DND-41 (cell line): ENCODE measurements at places on chromosomes 1 and 21.

DNA sequence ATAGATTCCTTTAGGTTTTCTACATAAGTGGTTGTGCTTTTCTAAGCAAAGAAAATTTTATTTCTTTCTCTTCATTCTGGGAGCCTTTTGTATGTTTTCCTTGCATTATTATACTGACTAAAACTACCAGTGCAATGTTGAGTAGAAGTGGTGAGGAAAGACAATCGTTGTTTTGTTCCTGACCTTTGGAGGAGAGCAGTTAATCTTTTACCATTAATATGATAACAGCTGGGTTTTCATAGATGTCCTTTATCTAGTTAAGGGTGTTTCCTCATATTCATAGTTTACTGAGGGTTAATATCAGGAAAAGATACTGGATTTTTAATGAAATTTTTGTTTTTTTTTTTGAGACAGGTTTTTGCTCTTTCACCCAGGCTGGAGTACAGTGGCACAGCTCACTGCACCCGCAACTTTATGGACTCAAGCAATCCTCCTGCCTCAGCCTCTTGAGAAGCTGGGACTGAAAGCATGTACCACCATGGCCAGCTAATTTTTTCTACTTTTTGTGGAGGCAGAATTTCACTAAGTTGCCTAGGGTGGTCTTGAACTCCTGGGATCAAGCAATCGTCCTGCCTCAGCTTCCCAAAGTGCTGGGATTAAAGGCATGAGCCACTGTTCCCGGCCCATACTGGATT lies 9.0 kb upstream of the KCTD3 start:
- DNase-seq: no peak

- no peak for DNase-seq
These were observed 198.6 kb upstream of the EDN2 start for GRCh38 chr1:41682845-41683625.

DNA sequence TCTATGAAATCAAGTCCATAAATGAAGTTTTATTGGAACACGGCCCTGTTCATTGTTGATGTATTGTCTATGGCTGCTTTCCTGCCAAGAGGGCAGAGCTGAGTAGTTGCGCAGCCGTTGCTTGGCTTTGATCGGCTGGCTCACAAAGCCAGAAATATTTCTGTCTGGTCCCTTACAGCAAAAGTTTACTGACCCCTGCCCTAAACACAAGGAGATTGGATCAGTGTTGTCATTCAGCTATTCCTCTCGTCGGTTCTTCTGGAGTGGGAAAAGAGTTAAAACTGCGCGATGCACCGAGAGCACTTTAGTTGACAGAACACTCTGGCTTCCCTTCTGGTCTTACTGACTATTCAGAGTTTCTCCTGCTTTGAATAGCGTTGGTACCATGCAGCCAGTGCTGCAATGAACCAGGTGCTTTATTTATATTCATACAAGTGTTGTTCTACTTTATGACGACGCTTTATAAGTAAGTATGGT lies 868 bp downstream of the ZBTB40 start:
- DNase-seq: peak; percentile 25

DNA sequence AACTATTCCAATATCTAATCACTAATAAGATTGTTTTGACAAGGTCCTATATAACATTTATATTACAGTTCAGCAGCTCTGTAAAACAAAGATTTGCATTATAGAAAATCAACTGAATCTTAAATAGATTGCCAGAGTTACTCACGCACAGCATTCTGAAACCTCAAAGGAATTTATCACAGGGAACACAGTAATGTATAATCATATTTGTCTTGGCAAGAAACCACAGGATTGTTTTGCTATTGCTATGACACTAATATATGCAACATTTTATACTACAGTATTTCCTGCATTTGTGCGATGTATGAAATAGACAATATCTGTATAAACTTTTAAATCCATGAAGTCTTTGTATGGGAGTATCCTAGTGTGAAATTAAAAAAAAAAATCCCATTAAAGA lies 101.4 kb downstream of the PLPPR5 start:
- no peak for DNase-seq

DNA sequence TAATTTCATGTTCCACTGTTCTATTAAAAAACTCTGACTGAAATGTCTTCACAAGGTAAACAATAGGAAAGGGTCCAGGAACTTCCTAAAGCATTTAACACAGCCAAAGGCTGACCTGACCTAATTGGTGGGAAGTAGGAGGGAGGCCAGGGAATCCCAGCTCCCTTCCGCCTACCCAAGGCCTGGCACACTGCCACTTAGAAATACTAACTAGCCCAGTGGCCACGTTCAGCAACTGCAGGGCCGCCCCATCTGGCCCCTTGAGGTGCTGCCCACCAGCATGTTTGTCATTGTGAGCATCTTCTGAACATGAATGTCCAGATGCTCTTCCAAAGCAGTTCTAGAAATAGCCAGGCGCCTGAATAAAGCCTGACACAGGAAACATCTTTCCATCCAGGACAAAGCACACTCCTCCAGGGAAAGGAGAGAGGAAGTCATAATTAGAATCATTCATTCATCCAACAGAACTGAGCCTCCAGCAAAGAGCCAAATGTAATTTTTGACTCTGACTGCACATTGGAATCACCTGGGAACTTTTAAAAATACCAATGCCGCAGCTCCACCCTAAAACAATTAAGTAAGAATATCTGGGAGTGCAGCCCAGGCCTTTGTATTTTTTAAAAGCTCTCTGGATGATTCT lies 44.6 kb upstream of the BCL9 start:
- no peak for DNase-seq

- DNase-seq: no peak
These were observed 61.0 kb downstream of the B3GALT5 start for GRCh38 chr21:39673736-39674135.

DNA sequence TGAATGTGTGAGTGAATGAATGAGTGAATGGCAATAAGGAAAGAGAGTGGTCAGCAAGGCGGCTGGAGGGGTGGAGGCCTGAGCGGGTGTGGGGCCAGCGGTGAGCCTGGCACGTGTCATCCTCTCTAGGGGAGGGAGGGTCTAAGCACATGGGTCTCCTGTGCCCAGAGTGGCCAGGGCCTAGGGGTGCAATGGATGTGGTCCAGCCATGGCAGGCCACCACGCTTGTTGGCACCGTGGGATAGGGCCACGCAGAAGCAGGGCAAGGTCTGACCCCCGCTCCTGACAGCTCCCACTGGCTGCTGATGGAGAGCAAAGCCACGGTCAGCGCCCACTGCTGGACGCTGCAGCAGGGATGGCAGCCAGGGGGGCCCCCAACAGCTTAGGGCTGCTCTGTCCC lies 19.5 kb upstream of the SPSB1 start:
- DNase-seq: no peak

DNA sequence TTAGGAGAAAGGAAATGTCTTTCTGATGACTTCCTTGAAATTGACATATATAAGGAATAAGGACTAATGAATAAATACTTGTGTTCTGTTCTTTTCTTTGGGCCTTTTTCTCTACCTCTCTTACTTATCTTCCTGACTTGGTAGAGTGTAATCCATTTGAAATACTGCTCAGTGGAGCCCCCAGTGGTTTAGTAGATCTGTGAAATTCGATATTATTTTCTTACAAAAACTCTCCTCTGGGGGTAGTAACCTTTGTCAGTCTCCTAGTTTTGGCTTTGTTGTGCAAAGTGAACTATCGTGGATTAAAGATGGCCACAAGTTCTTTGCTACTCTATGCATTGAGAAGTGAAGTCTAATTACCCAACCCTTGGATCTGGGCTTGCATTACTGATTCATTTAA lies 48.8 kb downstream of the DUSP10 start:
- no peak for DNase-seq

DNA sequence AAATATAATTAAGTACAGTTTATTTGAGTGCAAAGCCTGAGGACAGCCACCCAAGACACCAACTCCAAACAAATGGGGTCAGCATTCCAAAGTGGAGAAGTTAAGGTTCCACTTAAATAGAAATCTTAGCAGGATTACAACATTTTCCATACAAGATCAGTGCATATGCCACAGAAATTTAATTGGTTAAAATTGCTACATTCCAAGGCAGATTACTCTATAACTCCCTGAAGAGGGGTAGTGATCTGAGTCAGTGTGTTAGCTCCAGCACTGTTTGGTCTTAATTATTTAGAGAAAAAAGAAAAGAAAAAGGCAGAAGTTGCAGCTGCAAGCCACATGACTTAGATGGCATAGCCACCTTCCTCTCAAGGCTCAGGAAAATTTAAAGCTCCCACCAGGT lies 297.5 kb downstream of the HHIPL2 start:
- DNase-seq: no peak

DNA sequence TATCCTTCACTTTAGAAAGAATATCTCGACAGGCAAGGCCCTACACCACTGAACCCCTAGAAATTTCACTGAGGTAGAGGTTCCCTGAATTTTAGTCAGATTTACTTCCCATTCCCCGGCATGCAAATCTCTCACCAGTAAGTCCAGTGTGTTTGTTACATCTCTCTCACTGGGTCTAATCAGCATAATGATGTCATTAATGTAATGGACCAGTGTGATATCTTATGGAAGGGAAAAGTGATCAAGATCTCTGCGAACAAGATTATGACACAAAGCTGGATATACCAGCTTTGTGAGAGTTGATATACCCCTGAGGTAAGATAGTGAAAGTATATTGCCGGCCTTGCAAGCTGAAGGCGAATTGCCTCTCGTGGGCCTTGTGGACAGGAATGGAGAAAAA lies 7.9 kb downstream of the RNU11 start:
- DNase-seq: no peak

- DNase-seq: no peak
These were observed 3.8 kb downstream of the TFF2 start for GRCh38 chr21:42346866-42347600.

DNA sequence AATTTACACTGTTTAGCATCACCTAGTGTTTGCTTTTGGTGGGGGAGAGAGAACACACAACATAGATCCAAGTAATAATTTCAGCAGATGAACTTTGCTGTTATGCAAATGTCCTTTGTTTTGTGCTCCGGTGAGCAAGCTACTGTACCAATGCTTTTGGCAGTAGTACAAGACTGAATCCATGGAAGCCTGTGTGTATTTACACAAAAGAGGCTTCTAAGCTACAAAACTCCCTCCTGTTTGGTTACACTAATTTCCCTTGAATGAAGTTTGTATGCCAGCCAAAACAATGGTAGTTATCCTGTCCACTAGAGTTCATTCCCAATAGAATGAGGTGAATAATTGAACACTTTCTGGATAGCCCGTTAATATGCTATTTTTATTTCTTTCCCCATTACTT lies 320.5 kb downstream of the KCTD3 start:
- no peak for DNase-seq

GRCh38 chr1:94798462-94798861 lies 21.7 kb upstream of the SLC44A3 start:
- no peak for DNase-seq

GRCh38 chr1:159889821-159890252 lies 10.1 kb downstream of the CFAP45 start:
- DNase-seq: no peak

GRCh38 chr1:206918076-206918475 lies 3.7 kb downstream of the FCMR start:
- no peak for DNase-seq

- no peak for DNase-seq
These were observed 6.5 kb downstream of the INKA2 start for GRCh38 chr1:111732718-111733117.

GRCh38 chr1:30037251-30038118 lies 685.9 kb downstream of the MATN1 start:
- no peak for DNase-seq

- no peak for DNase-seq
These were observed 49.4 kb downstream of the C1orf198 start for GRCh38 chr1:230818901-230819300.

DNA sequence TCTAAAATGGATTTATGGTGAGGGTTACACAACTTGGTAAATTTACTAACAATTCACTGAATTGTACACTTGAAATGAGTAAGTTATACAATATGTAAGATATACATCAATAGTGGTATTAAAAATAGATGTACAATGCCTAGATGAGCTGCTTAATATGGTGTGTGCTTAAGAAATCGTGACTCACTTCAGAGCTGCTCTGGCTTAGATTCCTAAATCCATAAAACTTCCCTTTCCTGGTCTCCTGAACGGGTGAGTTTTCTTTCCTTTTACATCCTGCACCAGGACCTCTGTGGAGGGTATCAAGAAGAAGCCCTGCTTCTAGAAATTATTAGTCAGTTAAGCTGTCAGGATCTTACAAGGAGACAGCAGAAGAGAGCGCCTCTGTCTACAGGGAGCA lies 30.4 kb downstream of the H3-3A start:
- DNase-seq: no peak

DNA sequence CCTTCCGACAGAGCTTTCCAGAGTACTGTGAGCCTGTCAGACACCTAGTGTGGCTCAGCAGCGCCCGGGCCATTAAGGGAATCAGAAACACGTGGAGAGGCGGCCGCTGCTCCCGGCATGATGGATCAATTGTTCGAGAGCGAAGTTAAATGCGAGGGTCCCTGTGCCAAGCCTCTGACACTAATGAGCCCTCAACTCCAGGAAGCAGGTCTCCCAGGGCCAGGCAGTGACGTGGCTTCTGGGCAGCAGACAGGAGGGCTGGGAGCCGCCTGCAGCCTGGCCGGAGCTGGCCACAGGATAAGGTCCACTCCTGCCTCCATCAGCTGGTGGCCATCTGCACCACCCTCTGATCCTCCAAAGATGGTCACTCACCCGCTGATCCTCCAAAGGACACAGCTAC lies 67.5 kb upstream of the CLDN14 start:
- no peak for DNase-seq

DNA sequence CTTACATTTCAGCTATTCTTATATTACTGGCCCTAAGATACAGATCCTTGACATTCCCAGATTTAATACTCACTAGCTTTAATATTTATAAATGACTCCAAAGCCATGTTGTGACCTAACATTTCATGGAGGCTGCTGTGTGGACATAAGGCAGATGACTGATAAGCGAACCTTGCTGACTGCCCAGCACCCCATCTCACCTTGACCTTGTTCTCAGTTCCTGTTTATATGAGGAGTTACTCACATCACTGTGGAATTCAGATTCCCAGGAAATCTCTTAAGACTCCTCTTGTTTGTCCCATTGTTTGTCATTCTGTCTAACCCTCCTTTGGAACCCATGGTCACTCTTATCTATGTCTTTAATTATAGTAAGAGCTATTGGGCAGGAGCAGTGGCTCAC lies 21.9 kb downstream of the RAB3B start:
- DNase-seq: no peak

- DNase-seq: no peak
These were observed 480.4 kb downstream of the PLPP3 start for GRCh38 chr1:56098946-56099345.

DNA sequence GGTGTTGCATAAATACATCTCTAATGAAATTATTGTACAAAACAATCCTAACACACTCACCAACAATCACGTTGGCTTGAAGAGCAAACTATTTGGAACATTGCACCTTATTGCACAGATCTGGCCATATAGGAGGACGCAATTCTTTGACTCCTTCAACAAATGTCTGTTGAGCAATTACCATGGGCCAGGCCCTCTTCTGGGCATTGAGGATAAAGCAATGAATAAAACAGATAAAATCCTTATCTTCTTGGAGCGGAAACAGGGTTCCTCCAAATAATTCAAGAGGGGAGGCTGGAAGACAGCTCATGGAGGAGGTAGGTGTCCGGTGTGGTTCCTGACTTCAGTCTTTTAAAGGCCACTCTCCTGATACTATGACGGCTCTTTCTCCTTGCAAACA lies 43.3 kb downstream of the PAX7 start:
- DNase-seq: no peak
